Activated CD4-positive, alpha-beta T cell treated with anti-CD3 and anti-CD28 coated beads, Interleukin-2, amount 10 ng/mL, durations not matched to agents 24 days and 14 days (primary cell): ENCODE measurements at places on chromosomes 11 and 22. TPM values are rescaled to one million over a fixed set of nuclear protein-coding genes. Genes with fewer than 3 reads are reported as not detected.
A peak's percentile ranks its signal among the peaks of the same experiment; 100 is the strongest.

- peaks cover 16% of the 10 kb centered on the region for H3K4me1 ChIP-seq
- no peaks in the 10 kb centered on the region for H3K36me3 ChIP-seq
- peak within 1 kb of the TSS; percentile 89 for H3K27ac ChIP-seq
- H3K4me3 ChIP-seq = peak within 1 kb of the TSS; percentile 93
These were observed at the start of the genes MPST and TST for GRCh38 chr22:37019309-37020191. Gene MPST, plus strand, starts transcription at chr22:37019742. Its CDS starts 95 bp downstream, at chr22:37019837. Gene TST, minus strand, starts transcription at chr22:37019447. Its CDS starts 715 bp downstream, at chr22:37018732.

The MPST gene
- 21.0 and 21.1 TPM in 2 replicates for total RNA-seq

The CATSPERZ gene
- total RNA-seq = not detected in 2 replicates

DNA sequence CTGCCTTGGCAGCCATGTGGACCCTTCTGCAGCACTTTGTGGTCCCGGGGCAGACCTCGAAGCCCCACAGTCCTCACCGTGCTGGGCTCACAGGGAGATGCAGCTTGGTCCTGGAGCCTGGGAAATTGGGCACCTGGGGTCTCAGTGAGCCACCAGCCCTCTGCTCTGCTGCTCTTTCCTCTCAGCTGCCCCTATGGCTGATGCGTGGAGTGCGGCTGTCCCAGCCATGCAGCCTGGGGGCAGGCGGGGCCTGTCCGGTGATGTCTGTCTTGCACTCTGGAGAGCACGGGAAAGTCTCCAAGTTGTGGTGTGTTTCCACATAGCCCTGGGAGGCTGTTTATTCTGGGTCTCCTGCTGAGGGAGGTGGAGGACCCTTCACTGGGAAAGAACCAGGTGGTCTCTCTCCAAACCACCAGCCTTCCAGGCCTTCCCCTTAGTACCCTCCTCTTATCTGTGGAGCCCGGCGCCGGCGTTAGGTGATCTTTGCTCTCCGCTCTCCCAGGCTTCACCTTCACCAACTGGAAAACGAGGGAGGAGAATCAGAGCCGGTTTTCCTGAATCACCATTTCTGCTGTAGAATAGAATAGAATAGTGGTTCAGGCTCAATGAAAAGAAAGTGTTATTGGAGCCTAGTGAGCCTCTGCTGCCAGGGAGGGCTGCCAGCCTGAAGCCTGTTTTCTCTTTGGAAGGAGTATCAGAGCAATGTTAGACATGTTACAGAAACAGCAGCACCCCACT is 41.2 kb upstream of the GRAMD4 start:
- H3K4me3 ChIP-seq = peak overlapping the region; percentile 97
- no peaks in the 10 kb centered on the region for H3K27me3 ChIP-seq
- DNase-seq = no peak
- H3K27ac ChIP-seq = peak overlapping the region; percentile 60
- peaks cover 49% of the 10 kb centered on the region for H3K4me1 ChIP-seq

- no peaks in the 10 kb centered on the region for H3K27me3 ChIP-seq
- DNase-seq = peak; percentile 73
- peak overlapping the region; percentile 56 for H3K27ac ChIP-seq
These were observed 22.3 kb downstream of the SMCO4 start for GRCh38 chr11:93520726-93521509.

DNA sequence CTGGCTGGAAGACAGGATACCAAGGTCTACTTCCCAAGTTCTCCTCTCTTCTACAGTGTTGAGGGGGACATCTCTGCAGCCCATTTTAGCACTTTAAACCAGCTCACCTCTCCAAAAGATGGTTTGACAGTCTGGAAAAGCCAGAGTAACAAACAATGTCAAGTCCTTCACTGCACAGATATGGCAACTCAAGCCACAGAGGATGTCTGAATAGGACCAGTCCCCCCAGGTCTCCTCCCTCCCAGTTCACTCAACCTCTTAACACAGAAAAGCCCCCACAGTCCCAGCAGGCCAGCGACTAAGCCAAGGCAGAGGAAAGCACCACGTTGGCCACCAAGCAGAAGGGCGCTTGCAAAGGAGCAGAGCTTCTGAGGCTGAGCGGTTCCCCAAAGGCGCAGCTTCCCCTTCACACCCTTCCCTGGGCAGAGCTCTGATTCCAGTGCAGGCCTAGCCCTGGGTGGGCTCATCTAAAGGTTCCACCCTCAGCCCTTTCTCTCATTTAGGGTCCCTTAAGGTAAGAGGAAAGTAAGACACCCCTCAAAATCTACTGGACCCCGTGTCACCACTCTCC is 62.7 kb downstream of the PAK1 start:
- H3K36me3 ChIP-seq = peaks cover 11% of the 10 kb centered on the region
- H3K4me3 ChIP-seq = peak overlapping the region; percentile 92
- peaks cover 41% of the 10 kb centered on the region for H3K4me1 ChIP-seq

- DNase-seq = no peak
- peaks cover 4% of the 10 kb centered on the region for H3K27me3 ChIP-seq
- H3K36me3 ChIP-seq = no peaks in the 10 kb centered on the region
- H3K4me1 ChIP-seq = no peaks in the 10 kb centered on the region
- H3K27ac ChIP-seq = no peak overlapping the region
- no peak overlapping the region for H3K4me3 ChIP-seq
These were observed 111.3 kb upstream of the PAX6 start for GRCh38 chr11:31922450-31922849.

DNA sequence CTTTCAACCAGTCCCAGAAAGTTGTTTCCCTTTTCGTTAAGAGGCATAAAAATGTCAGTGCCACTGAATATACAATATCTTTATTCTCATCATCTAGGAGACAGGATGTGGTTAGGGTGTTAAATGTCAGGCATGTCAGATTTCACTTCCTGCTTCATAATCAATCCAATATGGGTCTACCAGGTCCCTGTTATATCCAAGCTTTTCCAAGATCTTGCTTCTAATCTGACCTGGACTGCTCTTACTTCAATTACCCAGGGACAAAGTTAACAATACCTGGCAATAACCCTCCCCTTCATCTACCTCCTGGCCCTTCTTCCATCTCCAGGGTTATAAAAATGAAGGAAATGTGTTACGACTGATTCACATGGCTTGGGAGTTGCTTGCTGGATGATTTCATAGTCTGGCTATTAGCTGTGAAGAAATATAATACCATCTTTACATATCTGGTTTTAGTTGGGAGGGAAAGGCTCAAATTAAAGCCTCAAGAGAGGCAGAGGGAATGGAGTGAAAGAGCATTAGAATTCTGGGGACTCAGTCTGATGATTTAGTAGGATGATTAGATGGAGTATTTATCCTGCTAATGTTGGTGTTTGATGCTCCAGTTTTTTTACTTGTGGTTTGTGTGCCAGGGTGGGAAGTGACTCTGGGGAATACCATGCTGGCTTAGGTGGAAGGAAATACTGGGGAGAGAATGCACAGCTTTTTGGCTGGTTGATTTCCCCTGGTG is 534.3 kb downstream of the ETS1 start:
- H3K27ac ChIP-seq = peak overlapping the region; percentile 81
- peak; percentile 67 for DNase-seq
- no peaks in the 10 kb centered on the region for H3K27me3 ChIP-seq
- peaks cover 48% of the 10 kb centered on the region for H3K4me1 ChIP-seq
- peak overlapping the region; percentile 63 for H3K4me3 ChIP-seq

The PNPLA3 gene
- total RNA-seq = 1.0 and 1.4 TPM in 2 replicates

- H3K27me3 ChIP-seq = no peaks in the 10 kb centered on the region
- H3K36me3 ChIP-seq = no peaks in the 10 kb centered on the region
- no peak overlapping the region for H3K27ac ChIP-seq
- H3K4me3 ChIP-seq = no peak overlapping the region
These were observed 28.5 kb downstream of the IMMP1L start for GRCh38 chr11:31480930-31481329.

The PHF21B gene
- total RNA-seq = 0.07 TPM in 2 replicates

The CLDN5 gene
- total RNA-seq = 0.44 and 0.71 TPM in 2 replicates

DNA sequence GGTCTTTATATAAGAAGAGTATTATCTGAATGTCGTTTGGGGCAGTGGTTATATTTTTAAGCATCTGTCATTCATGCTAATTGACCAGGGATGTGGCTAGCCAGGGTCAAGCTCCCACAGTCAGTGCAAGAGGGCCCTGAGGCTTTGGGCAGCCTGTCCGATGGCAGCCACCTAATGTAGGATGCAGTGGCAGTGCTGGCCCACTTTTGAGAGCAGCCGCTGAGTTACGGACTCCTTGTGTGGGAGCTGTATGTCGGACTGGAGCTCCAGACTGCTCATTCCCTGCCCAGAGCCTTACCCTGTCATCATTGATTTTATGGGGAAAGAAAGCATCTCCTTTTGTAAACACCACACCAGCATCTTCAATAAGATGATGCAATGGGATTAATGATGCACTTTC is 99.5 kb downstream of the SYT9 start:
- H3K36me3 ChIP-seq = no peaks in the 10 kb centered on the region
- H3K4me1 ChIP-seq = no peaks in the 10 kb centered on the region
- no peak overlapping the region for H3K27ac ChIP-seq
- H3K4me3 ChIP-seq = no peak overlapping the region
- DNase-seq = no peak

GRCh38 chr11:35962369-35963138 is 18.7 kb downstream of the LDLRAD3 start:
- H3K27me3 ChIP-seq = no peaks in the 10 kb centered on the region
- H3K36me3 ChIP-seq = no peaks in the 10 kb centered on the region
- no peak overlapping the region for H3K27ac ChIP-seq
- DNase-seq = no peak
- no peak overlapping the region for H3K4me3 ChIP-seq
- no peaks in the 10 kb centered on the region for H3K4me1 ChIP-seq

- peaks cover 17% of the 10 kb centered on the region for H3K36me3 ChIP-seq
- no peak overlapping the region for H3K27ac ChIP-seq
- H3K4me3 ChIP-seq = no peak overlapping the region
- H3K27me3 ChIP-seq = no peaks in the 10 kb centered on the region
These were observed 14.0 kb downstream of the RPS6KA4 start for GRCh38 chr11:64372802-64373597.

GRCh38 chr11:134074346-134074745 is 5.5 kb downstream of the JAM3 start:
- peaks cover 43% of the 10 kb centered on the region for H3K27me3 ChIP-seq
- no peak overlapping the region for H3K4me3 ChIP-seq
- peaks cover 2% of the 10 kb centered on the region for H3K4me1 ChIP-seq
- DNase-seq = no peak

GRCh38 chr11:103888541-103888951 is 147.9 kb upstream of the DDI1 start:
- H3K27me3 ChIP-seq = no peaks in the 10 kb centered on the region
- no peak overlapping the region for H3K4me3 ChIP-seq
- no peaks in the 10 kb centered on the region for H3K36me3 ChIP-seq
- no peaks in the 10 kb centered on the region for H3K4me1 ChIP-seq
- H3K27ac ChIP-seq = no peak overlapping the region

- H3K27ac ChIP-seq = no peak overlapping the region
- H3K4me1 ChIP-seq = no peaks in the 10 kb centered on the region
- H3K27me3 ChIP-seq = peaks cover 1% of the 10 kb centered on the region
- DNase-seq = no peak
- no peaks in the 10 kb centered on the region for H3K36me3 ChIP-seq
These were observed 60.0 kb downstream of the GLYATL1 start for GRCh38 chr11:58999291-58999680.

DNA sequence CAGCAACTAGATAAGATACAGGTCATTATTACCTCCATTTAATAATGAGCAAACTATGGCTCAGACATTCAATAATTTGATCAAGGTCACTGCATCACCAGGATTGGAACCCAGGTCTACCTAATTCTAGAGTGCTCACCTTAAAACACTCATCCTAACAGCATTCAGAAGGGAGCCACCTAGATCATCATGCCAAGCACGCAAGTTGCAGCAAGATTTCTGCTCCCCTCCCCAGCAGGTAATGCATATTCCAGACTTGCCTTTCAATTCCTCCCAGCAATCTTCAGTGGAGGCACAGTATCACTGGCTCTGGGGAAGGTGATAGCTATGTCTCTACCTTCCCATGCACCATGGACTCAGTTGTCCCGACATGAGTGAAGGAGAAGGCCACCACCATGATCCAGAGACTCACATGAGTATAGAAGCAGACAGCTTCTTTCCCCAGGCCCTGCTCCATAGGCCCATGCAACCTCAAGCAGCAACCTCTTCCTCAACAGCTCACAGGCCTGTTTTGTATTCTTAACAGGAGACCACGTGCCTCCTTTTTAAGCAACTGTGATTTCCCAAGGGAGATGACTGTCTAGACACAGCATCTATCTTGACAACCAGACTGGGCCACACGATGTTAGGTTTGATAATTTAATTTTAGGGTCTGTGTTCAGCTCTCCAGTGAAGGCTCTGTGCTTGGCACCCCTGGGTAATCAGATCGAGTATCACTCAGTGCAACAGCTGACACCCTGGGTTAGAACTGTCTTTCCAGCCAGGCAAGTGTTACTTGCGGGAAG is 36.4 kb downstream of the RAB30 start:
- no peak for DNase-seq
- H3K27ac ChIP-seq = no peak overlapping the region
- peaks cover 18% of the 10 kb centered on the region for H3K4me1 ChIP-seq
- peaks cover 18% of the 10 kb centered on the region for H3K36me3 ChIP-seq
- H3K4me3 ChIP-seq = no peak overlapping the region

The KRTAP5-10 gene
- total RNA-seq = not detected in 2 replicates

GRCh38 chr11:97964332-97965004 is 1056.3 kb upstream of the CNTN5 start:
- H3K36me3 ChIP-seq = no peaks in the 10 kb centered on the region
- DNase-seq = no peak
- H3K4me1 ChIP-seq = no peaks in the 10 kb centered on the region
- no peak overlapping the region for H3K4me3 ChIP-seq
- H3K27me3 ChIP-seq = no peaks in the 10 kb centered on the region

The ST14 gene
- total RNA-seq = 0.14 TPM in 1 of 2 replicates, not detected in the other

The GLYAT gene
- not detected in 2 replicates for total RNA-seq

- no peaks in the 10 kb centered on the region for H3K27me3 ChIP-seq
- H3K4me3 ChIP-seq = no peak overlapping the region
- no peaks in the 10 kb centered on the region for H3K4me1 ChIP-seq
- no peak overlapping the region for H3K27ac ChIP-seq
These were observed 352.9 kb downstream of the TENM4 start for GRCh38 chr11:79087961-79088318.

The ADM2 gene
- total RNA-seq = 3.0 and 3.2 TPM in 2 replicates

- peaks cover 53% of the 10 kb centered on the region for H3K36me3 ChIP-seq
- no peaks in the 10 kb centered on the region for H3K27me3 ChIP-seq
- no peak for DNase-seq
These were observed 27.7 kb downstream of the MICAL2 start for GRCh38 chr11:12137938-12138731.

The C11orf98 gene
- total RNA-seq = 143 and 147 TPM in 2 replicates

GRCh38 chr11:87368151-87368550 is 330.4 kb downstream of the TMEM135 start:
- no peaks in the 10 kb centered on the region for H3K4me1 ChIP-seq
- H3K27me3 ChIP-seq = peaks cover 5% of the 10 kb centered on the region
- no peak overlapping the region for H3K4me3 ChIP-seq
- no peaks in the 10 kb centered on the region for H3K36me3 ChIP-seq

- peak overlapping the region; percentile 39 for H3K4me3 ChIP-seq
- peak; percentile 94 for DNase-seq
- H3K27ac ChIP-seq = no peak overlapping the region
- peaks cover 3% of the 10 kb centered on the region for H3K4me1 ChIP-seq
These were observed 13.9 kb downstream of the OTUB1 start for GRCh38 chr11:64000026-64000739.

The OR8D4 gene
- not detected in 2 replicates for total RNA-seq

GRCh38 chr11:84012171-84012826 is 726.1 kb upstream of the CCDC90B start:
- no peak overlapping the region for H3K27ac ChIP-seq
- H3K27me3 ChIP-seq = no peaks in the 10 kb centered on the region
- no peak overlapping the region for H3K4me3 ChIP-seq

The CSNK2A3 gene
- total RNA-seq = 1.1 and 2.1 TPM in 2 replicates

GRCh38 chr11:79241205-79241851 is 199.5 kb downstream of the TENM4 start:
- H3K27me3 ChIP-seq = no peaks in the 10 kb centered on the region
- no peak overlapping the region for H3K27ac ChIP-seq
- no peaks in the 10 kb centered on the region for H3K36me3 ChIP-seq
- H3K4me3 ChIP-seq = no peak overlapping the region
